Thyroid gland (tissue), 4 donors: ENCODE measurements at places on chromosomes 13 and 19. TPM values are rescaled to one million over a fixed set of nuclear protein-coding genes. Genes with fewer than 3 reads are reported as not detected.

- H3K27ac ChIP-seq = no peak overlapping the region
- no peaks in the 10 kb centered on the region for H3K36me3 ChIP-seq
- no peaks in the 10 kb centered on the region for H3K4me1 ChIP-seq
- no peak overlapping the region for H3K4me3 ChIP-seq
- no peak for DNase-seq
Observed at GRCh38 chr13:88651531-88651930, 980.4 kb downstream of the SLITRK5 start.

GRCh38 chr19:35257113-35257461, 8.3 kb downstream of the LSR start:
- peaks cover 5% of the 10 kb centered on the region for H3K36me3 ChIP-seq
- peaks cover 8% of the 10 kb centered on the region for H3K4me1 ChIP-seq
- H3K4me3 ChIP-seq = no peak overlapping the region
- H3K27ac ChIP-seq = no peak overlapping the region

- no peak for DNase-seq
- H3K27me3 ChIP-seq = no peaks in the 10 kb centered on the region
- H3K36me3 ChIP-seq = peaks cover 32% of the 10 kb centered on the region
Observed at GRCh38 chr19:17200408-17201079, 14.6 kb upstream of the USE1 start.

DNA sequence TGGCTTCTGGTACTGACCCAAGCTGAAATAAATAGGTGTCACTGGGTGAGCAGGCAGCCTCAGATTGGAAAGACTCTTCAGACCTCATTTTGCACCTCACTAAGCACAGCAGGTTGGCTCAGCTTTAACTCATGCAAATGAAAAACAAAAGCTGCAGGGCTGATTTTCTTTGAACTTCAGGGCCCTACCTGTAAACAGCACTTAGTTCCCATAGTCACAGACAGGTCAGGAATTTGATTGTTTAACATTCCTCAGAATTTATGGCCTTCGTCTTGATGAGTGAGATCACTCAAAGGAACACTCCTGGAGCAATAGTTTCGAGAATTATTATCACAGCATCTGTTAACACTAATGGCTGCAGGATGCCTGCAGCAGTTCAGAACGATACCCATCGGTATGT, 718.5 kb downstream of the EFNB2 start:
- H3K4me3 ChIP-seq = no peak overlapping the region
- H3K36me3 ChIP-seq = no peaks in the 10 kb centered on the region
- DNase-seq = peak; percentile 1

ZNF780B gene
- total RNA-seq = 44.6 TPM

NUDT15 gene
- 16.5 TPM for total RNA-seq

GRCh38 chr13:50322006-50322405, 306.8 kb downstream of the KCNRG start:
- no peak overlapping the region for H3K4me3 ChIP-seq
- H3K27me3 ChIP-seq = no peaks in the 10 kb centered on the region
- no peak for DNase-seq

- no peak overlapping the region for H3K4me3 ChIP-seq
- peak overlapping the region; percentile 7 for H3K27ac ChIP-seq
- no peaks in the 10 kb centered on the region for H3K36me3 ChIP-seq
- H3K27me3 ChIP-seq = no peaks in the 10 kb centered on the region
Observed at GRCh38 chr19:17357724-17358123, 19.4 kb downstream of the PLVAP start.

ERICH6B gene
- total RNA-seq = not detected

DNA sequence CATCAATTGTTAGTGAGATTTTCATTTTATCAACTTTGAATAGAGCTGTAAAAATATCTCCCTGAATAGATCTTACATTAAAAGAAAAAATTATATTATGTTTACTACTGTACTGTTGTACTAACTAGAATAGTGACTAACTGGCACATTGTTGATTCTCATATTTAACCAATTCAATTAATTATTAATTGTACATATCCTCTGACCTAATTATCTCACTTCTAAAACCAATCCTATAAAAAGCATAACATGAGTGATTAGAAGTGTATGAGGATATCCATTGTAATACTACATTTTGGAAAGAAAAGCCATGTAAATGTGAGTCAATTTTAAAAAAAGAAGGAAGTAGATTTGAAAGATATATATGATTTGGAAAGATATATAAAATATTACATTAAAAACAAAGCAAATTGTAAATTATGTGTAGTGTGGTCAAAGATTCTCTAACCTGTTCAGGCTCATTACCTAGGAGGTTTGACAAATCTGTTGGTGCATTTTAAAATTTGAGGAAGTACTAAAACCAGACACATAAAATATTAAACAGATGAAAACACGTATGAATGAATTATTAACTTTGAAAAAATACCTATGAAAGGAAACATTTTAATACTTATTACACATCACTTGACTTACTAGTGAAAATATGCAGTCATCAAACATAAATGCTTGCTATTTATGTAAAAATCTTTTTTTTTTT, 829.8 kb upstream of the SLC10A2 start:
- H3K27ac ChIP-seq = no peak overlapping the region
- no peaks in the 10 kb centered on the region for H3K4me1 ChIP-seq

F7 gene
- total RNA-seq = not detected

- H3K4me3 ChIP-seq = no peak overlapping the region
- peaks cover 13% of the 10 kb centered on the region for H3K4me1 ChIP-seq
- H3K36me3 ChIP-seq = no peaks in the 10 kb centered on the region
- DNase-seq = no peak
- no peak overlapping the region for H3K27ac ChIP-seq
- no peaks in the 10 kb centered on the region for H3K27me3 ChIP-seq
Observed at GRCh38 chr13:113654175-113654560, 3.8 kb downstream of the ATP4B start.
